ENCODE measurements at places on chromosomes 7 and 10.

DNA sequence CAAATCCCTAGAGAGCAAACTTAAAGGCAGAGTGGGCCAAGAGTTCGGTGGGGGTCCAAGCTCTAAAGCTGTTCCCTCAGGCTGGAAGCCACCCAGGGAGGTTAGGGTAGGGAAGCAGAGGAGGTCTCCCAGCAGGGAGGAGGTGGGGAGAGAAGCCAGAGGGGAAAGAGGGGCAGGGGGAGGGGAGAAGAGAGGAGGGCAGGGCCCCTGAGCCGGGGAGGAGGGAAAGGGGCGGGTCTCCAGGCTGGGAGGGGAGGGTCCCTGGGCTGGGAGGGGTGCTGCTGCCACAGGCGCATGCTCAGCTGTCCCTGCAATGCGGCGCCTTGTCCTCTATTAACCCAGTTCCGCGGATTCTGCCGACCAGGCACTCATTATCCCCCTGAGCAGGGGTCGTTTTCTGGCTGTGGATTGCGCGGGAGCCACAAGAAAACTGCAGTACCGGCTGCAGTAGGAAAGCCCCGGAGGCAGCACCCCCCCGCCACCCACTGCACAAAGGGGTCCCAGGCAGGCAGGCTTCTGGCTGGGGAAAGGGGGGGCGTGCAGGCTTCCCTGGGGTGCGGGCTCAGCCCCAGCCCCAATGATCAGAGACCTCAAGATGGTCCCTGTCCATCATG, 49.3 kb downstream of the CAMK2B start:
- DNase-seq: no peak

DNA sequence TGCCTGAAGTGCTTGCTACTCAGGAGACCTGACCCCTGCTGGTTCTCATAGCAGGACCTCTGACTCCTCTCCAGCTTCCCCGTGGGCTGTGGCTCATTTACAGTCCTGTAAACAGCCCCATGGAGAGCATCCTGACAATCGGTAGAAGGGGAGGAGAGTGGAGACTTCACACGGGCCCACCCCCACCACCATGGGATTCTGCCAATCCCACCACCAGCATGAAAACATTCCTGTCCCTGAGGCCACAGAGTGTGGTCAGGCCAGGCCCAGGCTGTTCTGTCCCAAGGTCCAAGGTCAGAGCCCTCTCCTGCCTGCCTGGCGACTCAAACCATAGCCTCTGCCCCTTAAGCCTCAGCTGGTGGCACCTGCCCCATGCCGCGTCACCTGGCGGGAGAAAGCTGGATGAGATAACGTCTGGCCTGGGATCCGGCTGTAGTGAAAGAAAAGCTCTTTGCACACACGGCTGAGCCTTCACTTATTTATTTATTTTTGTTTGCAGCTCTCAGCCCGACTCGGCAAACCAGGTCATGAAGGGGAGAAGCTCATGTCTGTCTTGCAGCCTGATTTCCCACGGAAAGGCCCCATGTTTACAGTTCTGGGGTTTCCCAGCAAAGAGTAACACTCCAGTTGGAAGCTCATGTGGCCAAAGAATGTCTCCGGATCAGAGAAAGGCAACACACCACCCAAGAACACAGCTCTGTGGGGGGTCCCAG, 293.6 kb upstream of the ZMIZ1 start:
- DNase-seq: no peak

GRCh38 chr7:148834605-148835004, 49.5 kb downstream of the EZH2 start:
- no peak for DNase-seq

DNA sequence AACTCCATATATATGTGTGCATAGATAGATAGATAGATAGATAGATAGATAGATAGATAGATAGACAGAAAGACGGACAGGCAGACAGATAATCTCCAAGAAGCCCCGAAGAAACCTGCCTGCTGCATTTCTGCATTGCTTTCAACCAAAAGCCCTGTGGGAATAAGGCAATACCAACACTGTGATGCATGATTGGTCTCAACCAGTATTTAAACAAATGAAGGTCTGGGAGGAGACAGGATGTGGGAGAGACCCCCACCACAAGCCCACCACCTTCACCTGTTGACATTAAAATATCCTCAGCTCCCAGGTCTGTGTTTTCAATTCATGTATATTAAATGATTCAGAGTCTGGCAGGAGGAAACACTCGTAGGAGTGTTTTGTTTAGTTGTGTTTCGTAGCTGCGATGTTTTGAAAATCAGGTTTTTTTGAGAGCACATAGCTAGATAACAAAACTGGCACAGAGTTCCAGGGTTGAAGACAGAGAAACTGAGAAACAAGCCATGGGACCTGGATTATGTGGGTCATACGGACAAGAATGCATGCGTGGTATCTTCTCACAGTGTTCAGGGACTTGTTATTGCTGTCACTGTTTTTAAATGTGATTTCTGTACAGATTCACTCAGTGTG, 200.7 kb upstream of the AHR start:
- DNase-seq: no peak

DNA sequence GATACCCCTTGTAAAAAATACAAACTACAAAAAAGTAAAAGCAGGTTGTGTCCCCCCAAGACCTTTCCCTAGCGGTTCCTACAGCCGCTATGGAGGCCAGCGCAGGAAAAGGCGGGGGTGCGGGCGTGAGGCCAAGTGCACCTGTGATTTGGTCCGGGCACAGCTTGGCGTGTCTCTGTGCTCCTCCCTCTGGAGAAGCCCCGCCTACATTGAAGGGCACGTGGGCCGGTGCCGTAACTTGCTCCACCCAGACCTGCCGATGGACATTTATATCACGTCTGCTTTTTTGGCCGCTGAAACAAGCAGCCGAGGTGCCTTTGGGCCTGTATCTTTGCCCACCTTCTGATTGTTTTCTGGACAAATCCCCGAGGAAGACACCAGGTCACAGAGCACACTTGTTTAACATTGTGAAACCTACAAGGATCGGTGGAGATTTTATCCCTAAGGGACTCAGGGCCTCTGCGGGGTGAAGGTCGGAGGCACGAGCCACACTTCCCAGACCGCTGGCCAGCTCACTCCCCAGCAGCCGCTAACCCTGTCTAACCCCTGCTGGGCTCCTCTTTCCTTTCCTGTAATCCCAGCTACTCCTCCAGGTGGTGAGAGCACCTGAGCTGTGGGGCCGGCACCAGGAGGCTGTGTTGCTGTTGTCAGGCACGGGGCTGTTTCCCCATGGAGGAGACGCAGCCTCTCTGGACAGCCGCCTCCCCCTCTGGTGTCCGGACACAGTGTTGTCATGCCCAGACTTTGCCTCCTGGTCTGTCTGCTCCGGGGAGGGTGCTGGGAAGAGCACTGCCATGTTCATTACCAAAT, 18.8 kb upstream of the INPP5A start:
- no peak for DNase-seq

- DNase-seq: no peak
These were observed 31.8 kb downstream of the SMURF1 start for GRCh38 chr7:99112097-99112496.

DNA sequence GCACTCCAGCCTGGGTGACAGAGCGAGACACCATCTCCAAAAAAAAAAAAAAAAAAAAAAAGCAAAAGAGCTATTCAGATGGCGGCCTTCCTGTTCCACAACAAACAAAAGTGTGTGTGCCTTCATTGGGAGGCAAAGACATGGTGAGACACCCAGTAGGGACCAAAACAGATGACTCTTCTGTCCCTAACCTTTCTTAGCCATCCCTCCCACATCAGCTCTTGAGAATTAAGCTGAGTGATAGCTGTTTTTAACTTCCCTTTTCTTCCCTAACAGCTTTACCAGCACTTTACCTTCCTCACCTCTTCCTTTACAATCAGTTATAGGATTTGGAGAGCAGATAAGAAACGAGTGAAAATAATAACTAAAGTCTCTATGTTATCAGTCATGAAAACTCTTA, 48.2 kb downstream of the ARMH3 start:
- DNase-seq: no peak

GRCh38 chr10:93751832-93752231, 5.9 kb upstream of the LGI1 start:
- DNase-seq: no peak

DNA sequence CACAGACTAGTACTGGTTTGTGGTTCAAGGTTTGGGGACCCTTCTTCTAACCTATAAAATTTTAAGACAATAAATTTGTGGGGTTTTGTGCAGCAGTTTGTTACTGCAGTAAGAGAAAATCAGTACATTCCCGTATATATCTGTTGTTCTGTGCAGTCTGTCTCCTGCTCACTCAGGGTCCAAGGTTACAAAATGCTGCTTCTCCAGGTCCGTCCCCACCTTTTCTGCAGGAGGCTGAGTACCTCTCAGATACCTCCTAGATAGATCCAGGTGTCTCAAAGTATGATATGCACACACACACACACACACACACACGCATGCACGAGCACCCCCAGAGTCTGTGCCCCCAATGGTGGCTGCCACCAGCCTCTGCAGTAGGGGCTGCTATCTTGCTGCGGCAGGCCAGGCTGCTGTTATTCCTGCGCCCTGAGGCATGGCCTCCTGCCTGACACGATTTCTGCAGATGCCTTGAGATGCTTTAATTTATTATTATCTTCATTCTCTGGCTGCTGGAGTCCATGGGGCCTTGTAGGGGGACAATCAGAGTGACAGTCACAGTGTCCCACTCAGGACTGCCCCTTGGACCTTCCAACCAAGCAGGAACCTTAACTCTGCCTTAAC, 25.2 kb upstream of the ASL start:
- DNase-seq: no peak

- no peak for DNase-seq
These were observed 9.8 kb downstream of the CREB3L2 start for GRCh38 chr7:137992104-137992549.

GRCh38 chr7:157005456-157006204, 4.8 kb downstream of the MNX1 start:
- no peak for DNase-seq

DNA sequence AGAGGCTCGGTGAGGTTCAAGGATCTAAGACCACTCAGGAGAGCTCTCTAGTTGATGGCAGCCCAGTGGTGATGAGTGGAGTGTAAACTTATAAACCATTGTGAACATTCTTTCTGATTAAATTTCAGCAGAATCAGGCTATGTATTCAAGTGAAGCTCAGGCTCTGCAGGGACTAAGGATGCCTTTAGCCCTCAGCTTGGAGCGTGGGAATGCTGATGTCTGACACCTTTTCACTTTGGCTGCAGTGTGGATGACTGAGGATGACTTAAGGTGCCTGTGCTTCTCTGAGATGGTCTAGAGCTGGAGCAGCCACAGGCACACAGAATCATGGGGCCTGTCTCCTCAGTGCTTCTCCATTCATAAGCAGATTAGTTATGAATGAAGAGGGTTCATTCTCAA, 150.4 kb downstream of the SORCS3 start:
- DNase-seq: no peak

DNA sequence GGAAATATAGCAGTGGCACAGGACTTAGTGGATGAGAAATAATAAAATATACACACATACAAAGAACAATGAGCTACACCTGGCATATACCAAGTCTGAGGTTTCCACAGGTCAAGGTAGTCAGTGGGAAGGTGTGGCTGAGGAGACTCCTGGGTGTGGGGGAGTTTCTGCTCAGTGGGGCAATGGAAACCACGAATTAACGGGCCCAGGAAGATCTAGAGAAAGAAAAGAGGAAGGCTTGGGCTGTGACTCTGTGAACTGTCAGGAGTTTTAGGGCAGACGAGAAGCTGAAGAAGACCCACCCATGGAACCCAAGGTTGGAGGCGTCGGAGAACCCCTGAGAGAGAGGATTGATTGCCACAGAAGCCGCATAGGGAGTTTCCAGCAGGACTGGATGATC, 196.5 kb downstream of the HERPUD2 start:
- no peak for DNase-seq

DNA sequence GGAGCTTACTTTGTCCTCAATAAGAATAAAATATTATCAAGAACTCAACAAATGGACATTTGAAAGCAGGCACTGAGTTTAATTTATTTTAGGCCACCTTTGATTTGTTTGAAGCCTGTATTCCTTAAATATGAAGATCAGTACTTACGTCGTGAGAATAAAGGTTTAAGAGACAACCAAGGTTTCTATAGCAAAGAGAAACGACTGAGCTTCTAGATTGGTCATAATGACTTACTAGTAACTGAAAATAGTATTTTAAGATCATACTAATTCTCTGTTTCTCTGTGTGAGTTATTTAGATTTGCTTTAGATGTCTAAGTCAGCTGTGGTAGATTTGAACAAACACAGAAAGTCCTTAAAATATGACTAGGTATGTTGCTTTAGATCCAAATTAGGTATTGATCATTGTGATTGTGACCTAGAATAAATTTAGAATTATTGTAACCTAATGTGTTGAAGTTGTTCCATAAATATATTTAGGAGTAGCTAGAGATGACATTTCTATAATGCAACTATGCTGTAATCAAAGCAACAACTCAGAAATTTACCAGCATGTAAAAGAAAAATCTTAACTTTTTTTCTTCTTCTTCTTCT, 2.4 kb upstream of the GLCCI1 start:
- DNase-seq: no peak

DNA sequence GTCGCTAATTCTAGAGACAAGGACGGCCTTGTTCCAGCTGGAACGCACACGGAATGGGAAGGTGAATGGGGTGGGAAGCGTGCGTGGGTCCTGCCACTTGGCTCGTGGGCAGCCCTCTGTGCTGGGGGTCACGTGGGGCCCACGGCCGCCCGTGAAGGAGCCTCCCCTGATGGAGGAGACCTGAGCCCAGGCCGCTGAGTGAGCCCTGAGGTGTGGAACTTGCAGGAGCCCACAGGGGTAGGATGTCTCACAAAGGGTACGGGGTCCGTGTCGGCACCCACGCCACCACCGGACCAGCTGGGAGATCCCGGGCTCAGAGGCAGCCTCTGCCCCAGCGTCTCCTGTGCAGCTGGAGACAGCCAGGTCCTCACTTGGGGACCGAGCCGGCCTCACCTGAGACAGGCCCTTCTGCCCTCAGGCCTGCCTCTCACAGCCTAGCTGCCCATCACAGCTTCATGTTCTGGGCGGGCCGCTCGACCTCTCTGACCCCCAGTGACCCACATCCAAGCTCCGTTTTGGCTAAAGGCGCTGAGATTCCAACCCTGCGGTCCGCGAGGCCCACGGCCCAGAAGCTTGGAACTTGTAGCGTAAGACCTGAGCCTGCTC, 84.8 kb downstream of the FOXL3 start:
- no peak for DNase-seq

GRCh38 chr10:21702633-21703111, 168.6 kb downstream of the MLLT10 start:
- no peak for DNase-seq

DNA sequence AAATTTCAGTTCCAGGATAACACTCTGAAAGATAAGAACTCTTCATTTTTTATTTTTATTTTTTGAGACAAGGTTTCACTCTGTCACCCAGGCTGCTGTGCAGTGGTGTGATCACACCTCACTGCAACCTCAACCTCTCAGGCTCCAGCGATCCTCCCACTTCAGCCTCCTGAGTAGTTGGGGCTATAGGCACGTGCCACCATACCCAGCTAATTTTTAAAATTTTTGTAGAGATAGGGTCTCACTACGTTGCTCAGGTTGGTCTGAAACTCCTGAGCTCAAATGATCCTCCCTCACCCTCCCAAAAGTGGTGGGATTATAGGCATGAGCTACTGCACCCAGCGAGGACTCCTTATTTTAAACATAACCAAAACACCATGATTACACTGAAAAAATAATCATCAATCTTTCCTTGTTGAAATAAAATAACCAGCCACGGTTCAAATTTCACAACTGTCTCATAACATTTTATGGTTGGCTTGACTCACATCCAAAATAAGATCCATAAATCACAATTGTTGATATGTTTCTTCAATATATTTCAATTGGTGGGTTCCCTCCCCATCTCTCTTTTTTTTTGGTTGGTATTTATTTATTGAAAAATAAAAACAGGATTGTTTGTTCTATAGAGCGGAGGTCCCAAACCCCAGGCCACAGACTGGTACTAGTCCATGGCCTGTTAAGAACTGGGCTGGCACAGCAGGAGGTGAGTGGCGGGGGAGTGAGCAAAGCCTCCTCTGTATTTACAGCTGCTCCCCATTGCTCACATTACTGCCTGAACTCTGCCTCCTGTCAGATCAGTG, 60.1 kb upstream of the FAM171A1 start:
- no peak for DNase-seq

All from stimulated activated CD8-positive, alpha-beta memory T cell treated with anti-CD3 and anti-CD28 coated beads, Interleukin-2, amount 100 ng/mL, for 1 hour (primary cell).